Effector memory CD8-positive, alpha-beta T cell (primary cell): ENCODE measurements at places on chromosomes 13 and 19.

- H3K27me3 ChIP-seq: no peaks in the 10 kb centered on the region
- H3K4me3 ChIP-seq: no peak overlapping the region
- no peak for DNase-seq
- no peaks in the 10 kb centered on the region for H3K4me1 ChIP-seq
- H3K27ac ChIP-seq: no peak overlapping the region
- H3K36me3 ChIP-seq: no peaks in the 10 kb centered on the region
Observed at GRCh38 chr13:67267136-67267535, 37.0 kb upstream of the PCDH9 start.

GRCh38 chr13:21033212-21033840, 28.1 kb downstream of the LATS2 start:
- H3K4me1 ChIP-seq: peaks cover 12% of the 10 kb centered on the region
- peaks cover 12% of the 10 kb centered on the region for H3K36me3 ChIP-seq
- no peak for DNase-seq
- H3K27me3 ChIP-seq: no peaks in the 10 kb centered on the region
- no peak overlapping the region for H3K4me3 ChIP-seq
- H3K27ac ChIP-seq: peak overlapping the region; percentile 25

- no peaks in the 10 kb centered on the region for H3K4me1 ChIP-seq
- DNase-seq: no peak
- H3K27me3 ChIP-seq: peaks cover 74% of the 10 kb centered on the region
- no peak overlapping the region for H3K4me3 ChIP-seq
- no peak overlapping the region for H3K27ac ChIP-seq
Observed at GRCh38 chr19:45939792-45940514, 25.4 kb upstream of the NANOS2 start.

DNA sequence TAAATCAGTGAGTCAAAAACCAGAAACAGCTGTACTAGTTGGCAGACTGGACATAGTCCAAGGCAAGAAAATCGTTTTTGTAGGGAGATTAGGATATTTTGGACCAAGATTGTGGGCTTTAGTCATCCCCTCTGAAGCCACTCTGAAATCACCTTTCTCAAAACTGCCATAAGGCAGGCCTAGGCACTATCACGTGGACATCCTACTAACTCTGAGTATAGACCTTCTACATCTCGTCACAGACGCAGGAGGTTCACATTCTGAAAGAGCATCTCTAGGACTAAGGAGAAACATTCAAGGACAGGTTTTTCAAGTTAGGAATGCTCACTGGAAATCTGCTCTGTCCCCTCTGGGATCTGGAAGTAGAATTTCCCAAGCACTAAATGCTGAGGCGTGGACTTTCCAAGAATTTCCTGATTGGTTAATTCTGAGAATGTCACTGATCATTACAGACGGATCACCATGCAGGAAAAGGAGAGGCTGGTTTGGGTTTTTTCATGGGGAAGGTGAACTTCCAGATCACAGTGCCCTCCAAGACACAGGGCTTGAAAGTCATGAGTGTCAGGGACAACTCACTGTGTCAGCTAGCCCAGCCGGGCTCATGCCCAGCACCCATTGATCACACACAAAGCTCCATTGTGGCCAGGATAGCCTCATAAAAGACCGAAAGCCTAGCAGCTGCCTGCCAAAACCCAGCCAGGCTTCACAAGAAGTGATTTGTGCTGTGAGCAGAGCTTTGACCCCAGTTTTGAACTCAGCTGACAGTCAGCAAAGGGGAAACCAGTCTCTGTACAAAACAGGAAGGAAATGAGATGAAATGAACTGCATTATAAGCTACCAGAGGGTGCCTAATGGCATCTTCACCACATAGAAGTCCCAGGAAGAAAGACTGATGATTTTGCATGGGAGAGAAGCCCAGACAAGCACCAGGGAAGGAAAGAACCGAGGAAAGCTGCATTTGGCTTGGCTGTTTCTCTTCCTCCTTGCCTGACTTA, 2.7 kb upstream of the RUBCNL start:
- H3K27ac ChIP-seq: peak overlapping the region; percentile 4
- H3K4me1 ChIP-seq: peaks cover 13% of the 10 kb centered on the region
- no peak overlapping the region for H3K4me3 ChIP-seq
- H3K27me3 ChIP-seq: peaks cover 32% of the 10 kb centered on the region
- DNase-seq: no peak

DNA sequence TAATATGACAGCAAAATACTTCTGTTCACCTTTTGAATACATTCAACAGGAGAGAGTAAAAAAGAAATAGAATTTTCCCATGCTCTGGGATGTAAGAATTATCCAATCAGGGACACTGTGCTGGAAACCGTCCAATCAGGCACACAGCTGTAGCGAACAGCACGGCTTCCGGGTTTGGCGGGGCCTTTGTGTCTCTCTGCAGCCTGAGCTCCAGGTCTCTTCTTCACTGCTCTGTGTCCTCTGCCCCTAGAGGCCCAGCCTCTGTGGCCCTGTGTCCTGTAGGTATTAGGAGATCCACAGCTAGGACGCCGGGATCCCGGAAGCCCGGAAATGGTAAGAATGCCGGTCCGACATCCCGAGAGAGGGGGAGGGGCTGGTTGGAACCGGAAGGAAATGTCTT, 92.7 kb downstream of the ZNF737 start:
- no peaks in the 10 kb centered on the region for H3K4me1 ChIP-seq
- no peaks in the 10 kb centered on the region for H3K36me3 ChIP-seq
- no peak overlapping the region for H3K27ac ChIP-seq
- DNase-seq: no peak
- H3K4me3 ChIP-seq: no peak overlapping the region
- H3K27me3 ChIP-seq: peaks cover 13% of the 10 kb centered on the region

DNA sequence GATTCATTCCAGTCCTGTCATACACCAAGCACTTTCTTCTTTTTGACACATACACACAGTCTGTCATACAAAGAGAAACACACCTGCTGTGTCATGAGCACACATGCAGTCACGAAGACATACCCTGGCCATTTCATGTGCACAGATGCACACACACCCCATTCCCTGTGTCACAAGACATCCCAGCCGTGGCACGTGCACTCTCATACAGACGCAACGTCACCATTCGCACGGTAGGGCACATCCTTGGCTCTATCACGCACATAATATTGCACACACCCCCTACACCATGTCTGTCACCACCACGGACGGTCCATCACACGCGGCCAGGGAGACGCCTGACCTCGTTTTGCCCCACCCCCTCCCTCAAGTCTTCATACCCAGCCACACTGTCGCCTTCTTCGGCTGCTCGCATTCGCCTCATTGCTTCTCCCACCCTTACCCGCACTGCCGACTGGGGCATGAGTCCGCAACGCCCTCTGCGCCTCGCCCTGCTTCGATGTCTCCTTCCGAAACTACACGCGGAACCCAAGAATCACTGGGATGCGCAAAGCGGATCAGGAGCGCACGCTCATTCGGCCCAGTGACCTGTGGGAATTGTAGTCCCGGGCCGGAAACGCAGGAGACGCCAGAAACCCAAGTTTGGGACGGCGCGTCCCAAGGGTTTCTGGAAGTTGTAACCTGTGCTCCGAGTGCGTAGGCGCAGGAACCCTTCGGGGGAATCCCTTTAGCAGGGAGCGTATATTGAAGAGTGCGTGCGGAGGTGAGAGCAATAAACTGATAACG, 6.8 kb upstream of the ZNF283 start:
- H3K4me3 ChIP-seq: peak overlapping the region; percentile 70
- no peak for DNase-seq
- no peaks in the 10 kb centered on the region for H3K36me3 ChIP-seq
- peaks cover 6% of the 10 kb centered on the region for H3K4me1 ChIP-seq
- peaks cover 41% of the 10 kb centered on the region for H3K27me3 ChIP-seq

- peak overlapping the region; percentile 100 for H3K4me3 ChIP-seq
- H3K36me3 ChIP-seq: peaks cover 17% of the 10 kb centered on the region
- DNase-seq: no peak
- no peaks in the 10 kb centered on the region for H3K27me3 ChIP-seq
Observed at GRCh38 chr19:38650172-38650775, 2.8 kb downstream of the ACTN4 start.
